ENCODE measurements at places on chromosomes 16 and 17.

DNA sequence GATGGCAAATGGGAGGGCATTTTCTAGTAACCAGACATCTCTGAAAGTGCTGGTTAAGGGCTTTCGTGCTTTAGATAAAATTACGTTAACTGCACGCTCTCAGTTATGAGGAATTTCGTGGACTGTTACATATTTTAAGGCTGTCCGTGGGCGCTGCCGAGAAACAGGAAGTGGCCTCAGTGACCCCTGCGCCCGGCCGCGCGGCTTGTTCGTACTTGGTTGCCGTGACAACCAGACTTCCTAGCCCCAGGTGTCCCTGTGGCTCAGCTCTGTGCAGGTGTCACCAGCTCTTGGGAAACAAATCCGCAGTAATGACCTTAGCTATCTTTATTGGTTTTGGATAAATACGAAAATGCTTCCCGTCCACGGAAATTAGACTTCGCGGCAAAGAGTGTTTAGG, 52.7 kb downstream of the LMF1 start:
- DNase-seq, result no peak

DNA sequence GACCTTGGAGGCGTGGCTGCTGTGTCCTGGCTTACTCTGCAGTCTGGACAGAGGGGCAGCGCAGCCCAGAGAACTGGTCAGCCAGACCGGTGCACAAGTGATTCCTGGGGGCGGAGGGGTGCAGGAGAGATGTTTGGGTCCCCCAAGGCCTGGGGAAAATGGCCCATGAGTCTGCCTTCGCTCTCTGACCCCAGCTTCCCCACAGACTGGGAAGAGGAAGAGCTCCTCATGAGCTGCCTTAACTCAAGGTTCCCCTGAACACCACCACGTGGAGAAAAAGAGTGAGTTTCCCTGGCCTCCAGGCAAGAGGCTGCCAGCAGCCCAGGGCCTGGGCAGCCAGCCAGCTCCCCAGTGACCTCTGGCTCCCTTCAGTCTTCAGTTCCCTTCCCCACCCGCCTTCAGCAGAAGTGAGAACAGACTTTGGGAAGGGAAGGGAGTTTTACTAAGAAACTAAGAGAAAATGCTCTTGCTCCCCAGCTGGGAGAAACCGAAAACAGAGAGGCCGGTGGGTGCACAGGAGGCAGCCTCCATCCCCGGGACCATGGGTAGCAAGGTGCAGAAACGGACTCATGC, 2.0 kb upstream of the C17orf99 start:
- DNase-seq, result peak; percentile 83

DNA sequence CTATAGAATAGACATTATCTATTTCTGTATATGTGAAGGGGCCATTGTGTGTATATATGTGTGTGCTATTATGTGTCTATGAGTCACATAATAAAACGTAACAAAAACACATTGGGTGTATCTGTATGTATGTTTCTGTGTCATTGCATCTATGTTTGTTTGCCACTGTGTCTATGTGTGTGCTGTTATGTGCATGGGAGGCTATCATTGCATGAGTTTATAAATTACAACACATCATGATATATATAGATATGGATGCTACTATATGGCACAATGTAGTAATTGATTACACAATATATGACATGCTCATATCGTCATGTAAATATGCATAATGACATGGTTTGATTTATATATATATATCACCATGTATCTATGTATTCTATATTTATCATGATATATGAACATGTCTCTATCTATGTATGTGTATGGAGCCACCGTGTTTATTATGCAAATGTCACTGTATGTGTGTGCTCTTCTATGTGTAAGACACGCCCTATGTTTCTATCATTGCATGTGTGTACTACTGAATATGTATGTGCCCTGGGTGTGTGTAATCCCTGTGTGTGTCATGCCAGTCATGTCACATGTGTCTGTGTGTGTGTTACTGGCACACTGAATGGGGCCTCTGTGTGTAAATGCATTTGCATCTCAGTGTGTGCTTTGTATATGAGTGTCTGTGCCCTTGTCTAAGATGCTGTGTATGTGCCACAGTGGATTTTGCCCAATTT, 1.4 kb upstream of the TSPOAP1 start:
- no peak for DNase-seq

- no peak for DNase-seq
Observed at GRCh38 chr17:77107506-77108433, 33.0 kb upstream of the SEC14L1 start.

GRCh38 chr16:85286951-85287814, 174.9 kb upstream of the CIBAR2 start:
- DNase-seq, result no peak

- peak; percentile 24 for DNase-seq
Observed at GRCh38 chr17:9363440-9364350, 211.9 kb downstream of the STX8 start.

GRCh38 chr17:60039847-60040442, 38.8 kb downstream of the HEATR6 start:
- no peak for DNase-seq

DNA sequence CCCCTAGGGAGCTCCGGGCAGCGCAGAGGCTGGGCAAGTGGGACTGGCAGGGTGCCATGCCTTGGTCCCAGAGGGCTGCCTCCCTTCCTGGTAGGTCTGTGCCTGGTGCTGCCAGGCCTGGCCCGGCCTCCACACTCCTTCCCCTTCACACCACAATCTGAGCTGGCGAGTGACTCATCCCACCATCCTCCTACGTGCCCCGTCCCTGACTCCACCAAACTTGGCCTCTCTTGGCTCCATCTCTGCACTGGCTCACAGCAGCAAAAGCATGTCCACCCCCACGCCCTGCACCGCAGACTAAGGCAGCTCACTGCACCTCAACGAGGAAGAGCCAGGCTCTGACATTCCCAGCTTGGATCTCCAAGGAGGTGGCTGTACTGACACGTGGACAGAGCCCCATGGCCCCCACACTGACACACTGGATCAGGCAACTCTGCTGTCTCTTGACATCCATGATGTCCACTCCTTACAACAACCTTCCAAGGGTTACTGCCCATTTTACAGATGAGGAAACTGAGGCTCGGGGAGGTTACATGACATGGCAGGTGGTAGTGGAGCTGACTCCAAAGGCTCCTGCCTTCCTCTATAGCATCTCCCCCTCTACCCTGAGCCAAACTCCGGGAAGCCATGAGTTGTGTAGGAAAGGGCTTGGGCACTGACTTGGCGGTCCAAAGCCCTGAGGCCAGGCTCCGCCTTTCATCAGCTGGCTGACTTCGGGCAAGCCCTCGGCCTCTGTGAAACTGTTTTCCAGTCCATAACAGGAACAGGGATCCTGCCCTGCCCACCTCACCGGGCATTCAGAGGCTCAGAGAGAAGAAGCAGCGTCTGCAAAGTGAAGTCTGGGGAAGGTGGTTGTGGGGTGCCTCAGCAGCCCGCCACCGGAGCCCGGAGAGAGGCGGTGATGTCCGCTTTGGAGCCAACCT, 20.1 kb upstream of the KRT19 start:
- peak; percentile 100 for DNase-seq

- DNase-seq, result no peak
Observed at GRCh38 chr17:50816271-50816670, 19.1 kb upstream of the WFIKKN2 start.

DNA sequence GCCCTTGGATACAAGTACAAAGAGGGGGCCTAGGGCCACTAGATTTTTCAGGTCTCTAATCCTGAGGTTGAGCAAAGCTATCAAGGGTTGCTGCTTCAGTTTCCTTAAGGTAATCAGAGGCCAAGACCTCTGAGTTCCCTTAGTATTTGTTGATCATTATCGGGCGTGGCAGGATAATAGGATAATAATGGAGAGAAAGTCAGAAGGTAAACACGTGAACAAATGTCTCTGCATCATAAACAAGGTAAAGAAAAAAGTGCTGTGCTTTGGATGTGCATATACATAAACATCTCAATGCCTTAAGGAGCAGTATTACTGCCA, 41.5 kb upstream of the YPEL2 start:
- DNase-seq, result no peak

GRCh38 chr16:11141409-11142260, 114.4 kb downstream of the SOCS1 start:
- DNase-seq, result no peak

GRCh38 chr17:81461607-81462500, 50.7 kb downstream of the ACTG1 start:
- no peak for DNase-seq

GRCh38 chr16:51243936-51244436, 92.9 kb upstream of the SALL1 start:
- DNase-seq, result no peak

- DNase-seq, result peak; percentile 65
Observed at GRCh38 chr17:75514299-75514918, 928 bp downstream of the CASKIN2 start.

GRCh38 chr17:78779850-78780249, 2.2 kb downstream of the CYTH1 start:
- no peak for DNase-seq

DNA sequence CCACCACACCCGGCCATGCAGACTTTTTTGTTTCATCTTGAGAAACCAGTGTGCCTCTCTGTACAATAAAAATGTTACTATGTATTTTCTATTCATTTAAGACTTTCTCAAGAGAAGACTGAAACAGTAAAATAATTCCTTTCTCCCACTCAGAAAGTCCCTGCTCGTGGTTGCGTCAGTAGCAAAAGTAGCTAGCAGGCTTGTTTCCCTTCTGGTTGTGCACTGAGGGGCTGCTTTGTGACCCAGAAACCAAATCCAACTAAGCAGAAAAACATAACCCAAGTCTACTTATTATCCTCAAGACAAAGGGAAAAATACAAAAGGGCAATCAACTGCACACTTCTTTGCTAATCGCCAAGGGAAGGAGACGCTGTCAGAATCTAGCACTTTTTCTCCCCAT, 3.4 kb upstream of the PNPO start:
- no peak for DNase-seq

DNA sequence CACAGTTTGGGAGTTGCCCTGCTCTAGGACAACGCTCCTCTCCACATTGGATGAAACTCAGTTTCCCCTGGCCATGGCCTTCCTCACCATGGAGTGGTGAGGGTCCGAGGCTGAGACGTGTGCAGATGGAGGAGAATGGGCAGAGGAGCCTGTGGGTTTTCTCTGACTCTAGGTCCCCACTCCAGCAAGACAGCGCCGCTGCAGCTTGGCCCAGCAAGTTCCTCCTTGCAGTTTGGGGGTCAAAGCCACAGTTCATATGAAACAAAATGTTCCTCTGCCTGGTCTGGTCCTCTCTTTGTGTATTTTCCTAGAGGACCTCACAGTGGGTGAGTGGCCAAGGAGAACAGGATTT, 2.3 kb downstream of the C16orf54 start:
- no peak for DNase-seq
